Liver (tissue), 10 donors: ENCODE measurements at places on chromosomes 11 and 22. TPM values are rescaled to one million over a fixed set of nuclear protein-coding genes. Genes with fewer than 3 reads are reported as not detected.

TMEM223 gene
- total RNA-seq, result 11.8 TPM

CST6 gene
- total RNA-seq, result not detected

NAALAD2 gene
- 3.3 TPM for total RNA-seq

GRCh38 chr11:120869516-120870011 is 154.3 kb upstream of the TBCEL start:
- no peak for DNase-seq
- no peaks in the 10 kb centered on the region for H3K36me3 ChIP-seq
- no peaks in the 10 kb centered on the region for H3K4me1 ChIP-seq
- no peak overlapping the region for H3K4me3 ChIP-seq
- H3K27ac ChIP-seq, result no peak overlapping the region

DNA sequence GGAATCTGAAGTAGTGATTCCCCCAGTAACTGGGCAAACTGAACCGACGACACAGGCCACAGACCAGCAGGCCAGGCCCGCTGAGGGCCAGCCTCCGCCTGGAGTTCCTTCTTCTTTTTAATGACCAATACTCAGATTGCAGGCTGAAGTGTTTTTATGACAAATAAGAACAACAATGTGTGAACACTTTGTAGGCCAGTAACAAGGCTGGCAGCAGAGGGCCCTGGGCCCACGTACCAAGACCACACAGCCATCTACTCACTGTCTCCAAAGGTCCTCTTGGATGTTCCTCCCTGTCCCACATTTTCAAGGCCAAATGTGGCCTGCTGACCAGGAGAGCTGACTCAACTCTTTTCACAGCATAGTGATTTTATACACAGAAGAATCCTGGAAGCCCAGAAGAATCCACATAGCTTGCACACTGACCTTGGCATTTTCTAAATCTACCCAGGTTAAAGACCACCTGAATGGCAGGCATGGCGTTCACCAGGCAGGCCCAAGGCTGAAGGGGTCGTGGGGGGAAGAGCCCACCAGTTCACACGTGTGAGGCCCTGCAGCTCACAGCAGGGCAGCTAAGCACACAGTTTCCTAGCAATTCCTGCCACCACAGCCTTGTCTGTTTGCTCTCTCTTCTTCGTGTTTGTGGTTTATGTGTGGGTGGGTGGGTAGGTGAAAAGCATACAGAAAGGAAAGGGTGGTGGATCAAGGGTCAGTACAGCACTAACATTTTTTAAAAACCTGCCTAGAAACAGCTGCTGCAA is 13.3 kb downstream of the SMCO4 start:
- DNase-seq, result no peak
- H3K36me3 ChIP-seq, result no peaks in the 10 kb centered on the region
- no peaks in the 10 kb centered on the region for H3K27me3 ChIP-seq
- peaks cover 62% of the 10 kb centered on the region for H3K4me1 ChIP-seq
- H3K4me3 ChIP-seq, result no peak overlapping the region

- DNase-seq, result no peak
- H3K27me3 ChIP-seq, result peaks cover 2% of the 10 kb centered on the region
- no peaks in the 10 kb centered on the region for H3K4me1 ChIP-seq
- no peak overlapping the region for H3K27ac ChIP-seq
These were observed 81.0 kb upstream of the ZBED5 start for GRCh38 chr11:10938650-10939387.

DNA sequence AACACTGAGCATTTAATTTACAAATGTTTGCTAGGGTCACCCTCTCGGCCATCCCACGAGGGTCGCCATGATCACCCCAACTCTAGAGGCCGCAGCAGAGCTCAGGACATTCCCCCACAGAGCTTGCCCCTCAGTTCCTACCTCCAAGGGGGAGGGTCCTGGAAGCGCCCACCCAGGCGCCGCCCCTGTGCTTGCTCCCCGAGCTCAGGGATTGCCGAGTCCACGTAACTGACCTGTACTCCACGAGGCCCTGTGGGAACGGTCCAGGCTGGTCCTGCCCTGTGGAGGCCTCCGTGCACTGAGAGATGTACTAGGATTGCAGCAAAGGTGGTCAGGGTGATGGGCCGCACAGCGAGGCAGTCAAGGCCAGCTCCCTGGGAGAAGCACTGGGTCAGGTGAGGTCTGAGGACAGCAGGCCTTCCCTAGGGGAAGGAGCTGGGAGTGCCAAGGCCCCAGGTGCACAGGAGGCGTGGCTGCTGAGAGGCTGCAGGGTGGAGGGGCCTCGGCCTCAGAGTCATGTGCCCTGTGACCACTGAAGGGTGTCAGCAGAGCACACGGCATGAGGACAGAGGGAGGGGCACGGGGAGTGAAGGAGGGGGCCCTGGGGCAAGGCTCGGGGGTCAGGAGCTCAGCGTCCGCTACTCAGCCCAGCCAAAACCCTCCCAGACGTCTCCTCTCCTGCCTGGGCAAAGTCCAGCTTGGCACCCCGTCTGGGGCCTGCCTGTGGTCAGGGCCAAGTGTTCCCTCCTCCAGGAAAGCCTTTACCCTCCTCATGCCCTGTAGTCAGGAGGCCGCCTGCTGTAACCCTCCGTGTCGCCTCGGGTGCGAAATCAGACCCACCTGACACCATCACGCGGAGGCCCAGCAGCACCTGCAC is 2.4 kb upstream of the MIOX start:
- H3K36me3 ChIP-seq, result no peaks in the 10 kb centered on the region
- no peak for DNase-seq
- peaks cover 10% of the 10 kb centered on the region for H3K4me1 ChIP-seq
- no peak overlapping the region for H3K27ac ChIP-seq

ANKK1 gene
- 0.08 TPM for total RNA-seq

- H3K4me3 ChIP-seq, result no peak overlapping the region
- peaks cover 18% of the 10 kb centered on the region for H3K36me3 ChIP-seq
- DNase-seq, result peak; percentile 44
- peaks cover 2% of the 10 kb centered on the region for H3K4me1 ChIP-seq
- no peaks in the 10 kb centered on the region for H3K27me3 ChIP-seq
- no peak overlapping the region for H3K27ac ChIP-seq
These were observed 16.5 kb upstream of the OR5B21 start for GRCh38 chr11:58524232-58525036.

GRCh38 chr11:74203966-74204365 is 32.9 kb downstream of the PPME1 start:
- H3K27me3 ChIP-seq, result no peaks in the 10 kb centered on the region
- no peaks in the 10 kb centered on the region for H3K4me1 ChIP-seq
- no peak overlapping the region for H3K27ac ChIP-seq
- H3K4me3 ChIP-seq, result no peak overlapping the region
- no peak for DNase-seq

DNA sequence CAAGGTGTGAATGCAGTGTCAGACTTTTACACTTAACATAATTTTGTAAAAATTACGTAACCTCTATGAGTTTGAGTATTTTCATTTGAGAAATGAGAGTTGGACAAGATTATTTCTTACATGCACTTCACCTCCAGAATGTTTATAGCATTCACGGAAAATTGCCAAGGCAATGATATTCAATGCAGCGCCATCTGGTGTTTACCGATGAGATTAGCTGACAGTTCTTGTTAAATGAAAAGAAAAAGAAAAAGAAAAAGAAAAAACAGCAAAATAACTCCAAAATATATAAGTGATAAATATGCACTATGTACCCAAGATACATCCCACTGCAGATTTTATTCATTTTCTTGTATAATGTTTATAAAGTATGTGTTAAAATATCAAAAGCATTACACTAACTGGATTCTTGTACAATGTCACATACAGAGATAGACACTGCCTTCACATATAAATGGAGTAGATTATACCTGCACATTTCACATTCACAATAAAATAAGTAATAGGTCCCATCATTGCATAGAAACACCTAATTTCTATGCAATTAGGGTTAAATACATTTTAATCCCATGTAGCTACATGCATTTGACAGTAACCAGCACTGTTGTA is 976.3 kb upstream of the FAT3 start:
- H3K4me1 ChIP-seq, result no peaks in the 10 kb centered on the region
- peaks cover 3% of the 10 kb centered on the region for H3K27me3 ChIP-seq
- H3K36me3 ChIP-seq, result no peaks in the 10 kb centered on the region
- no peak overlapping the region for H3K4me3 ChIP-seq

DNA sequence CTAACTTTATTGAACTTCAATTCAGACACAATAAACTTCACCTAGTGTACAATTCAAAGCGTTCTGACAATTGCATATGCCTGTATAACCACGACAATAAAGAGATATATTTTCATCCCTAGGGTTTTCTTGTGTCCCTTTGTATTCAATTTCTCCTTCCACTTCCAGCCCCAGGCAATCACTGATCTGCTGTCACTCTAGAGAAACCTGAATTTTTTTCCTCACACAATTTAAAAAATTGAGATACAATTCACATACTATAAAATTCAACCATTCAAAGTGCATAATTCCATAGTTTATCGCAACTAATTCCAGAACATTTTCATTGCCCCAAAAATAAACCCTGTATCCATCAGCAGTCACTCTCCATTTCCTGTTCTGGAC is 116.6 kb downstream of the MRTFA start:
- no peaks in the 10 kb centered on the region for H3K36me3 ChIP-seq
- DNase-seq, result no peak
- no peaks in the 10 kb centered on the region for H3K27me3 ChIP-seq
- no peak overlapping the region for H3K4me3 ChIP-seq
- no peak overlapping the region for H3K27ac ChIP-seq

OR2AG2 gene
- not detected for total RNA-seq

DNA sequence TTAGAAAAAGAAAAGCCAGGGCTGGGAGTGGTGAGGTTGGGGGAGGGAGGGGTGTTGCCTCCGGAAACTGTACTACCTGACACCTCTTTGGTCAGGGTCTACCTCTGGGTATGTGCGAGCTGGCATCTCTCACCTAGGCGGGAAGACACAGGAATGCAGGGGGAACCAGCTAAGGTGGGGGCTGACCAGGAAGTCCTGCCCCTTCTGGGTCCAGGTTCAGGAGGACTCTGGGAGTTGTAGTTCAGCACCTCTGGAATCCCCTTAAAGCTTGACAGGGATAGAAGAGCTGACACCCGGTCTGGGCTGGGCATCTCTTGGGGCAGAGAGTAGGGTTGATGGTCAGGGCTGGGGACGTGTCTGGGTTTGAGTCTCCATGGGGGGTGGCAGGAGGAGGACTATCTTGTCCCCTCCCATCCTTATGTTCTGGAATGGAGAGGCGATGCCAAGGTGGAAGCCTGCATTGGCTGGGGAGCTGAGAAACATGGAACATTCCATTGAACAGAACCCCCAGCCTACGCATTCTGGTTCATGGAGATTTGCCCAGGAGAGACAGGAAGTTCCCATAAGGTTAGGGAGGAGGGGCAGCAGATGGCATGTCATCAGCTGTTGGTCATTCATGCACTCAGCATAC is 2.1 kb upstream of the KIAA1671 start:
- no peak overlapping the region for H3K4me3 ChIP-seq
- H3K4me1 ChIP-seq, result peaks cover 33% of the 10 kb centered on the region

PRRG4 gene
- 12.0 TPM for total RNA-seq

GRCh38 chr11:87300640-87301380 is 263.1 kb downstream of the TMEM135 start:
- no peaks in the 10 kb centered on the region for H3K36me3 ChIP-seq
- no peak overlapping the region for H3K4me3 ChIP-seq
- no peak overlapping the region for H3K27ac ChIP-seq
- DNase-seq, result no peak
- no peaks in the 10 kb centered on the region for H3K4me1 ChIP-seq
- H3K27me3 ChIP-seq, result no peaks in the 10 kb centered on the region

GRCh38 chr22:23068832-23069385 is 1.4 kb upstream of the GNAZ start:
- H3K27ac ChIP-seq, result no peak overlapping the region
- H3K4me3 ChIP-seq, result no peak overlapping the region
- H3K27me3 ChIP-seq, result no peaks in the 10 kb centered on the region
- no peaks in the 10 kb centered on the region for H3K36me3 ChIP-seq
- H3K4me1 ChIP-seq, result no peaks in the 10 kb centered on the region

GRCh38 chr11:116409238-116409637 is 363.5 kb downstream of the BUD13 start:
- H3K27ac ChIP-seq, result no peak overlapping the region
- no peak for DNase-seq
- no peak overlapping the region for H3K4me3 ChIP-seq
- H3K4me1 ChIP-seq, result peaks cover 2% of the 10 kb centered on the region

DNA sequence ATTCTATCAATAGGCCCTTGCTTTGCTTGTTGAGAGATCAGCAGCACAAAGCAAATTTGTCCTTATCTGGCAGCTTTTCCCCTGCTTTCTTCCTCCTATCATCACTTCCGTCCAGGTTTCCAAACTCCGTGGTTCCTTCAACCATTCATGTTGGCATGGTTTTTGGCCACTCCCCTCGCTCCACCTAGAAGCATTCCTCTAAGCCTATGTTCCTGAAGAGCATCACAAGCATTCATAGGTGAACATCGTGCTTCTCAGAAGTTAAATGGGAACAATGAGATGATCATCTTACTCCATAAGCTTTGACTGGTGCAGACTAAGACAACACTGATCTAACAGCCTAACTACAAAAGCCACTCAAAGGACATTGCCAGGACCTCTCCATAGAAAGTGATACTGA is 86.3 kb downstream of the ETS1 start:
- peak overlapping the region; percentile 24 for H3K27ac ChIP-seq
- DNase-seq, result no peak
- H3K4me3 ChIP-seq, result no peak overlapping the region

GRCh38 chr22:20982563-20982882 is 426 bp downstream of the LZTR1 start:
- peak overlapping the region; percentile 91 for H3K4me3 ChIP-seq
- peak overlapping the region; percentile 88 for H3K27ac ChIP-seq
- peaks cover 2% of the 10 kb centered on the region for H3K36me3 ChIP-seq
- no peaks in the 10 kb centered on the region for H3K27me3 ChIP-seq
- DNase-seq, result peak; percentile 43

CYTH4 gene
- total RNA-seq, result 9.9 TPM

DNA sequence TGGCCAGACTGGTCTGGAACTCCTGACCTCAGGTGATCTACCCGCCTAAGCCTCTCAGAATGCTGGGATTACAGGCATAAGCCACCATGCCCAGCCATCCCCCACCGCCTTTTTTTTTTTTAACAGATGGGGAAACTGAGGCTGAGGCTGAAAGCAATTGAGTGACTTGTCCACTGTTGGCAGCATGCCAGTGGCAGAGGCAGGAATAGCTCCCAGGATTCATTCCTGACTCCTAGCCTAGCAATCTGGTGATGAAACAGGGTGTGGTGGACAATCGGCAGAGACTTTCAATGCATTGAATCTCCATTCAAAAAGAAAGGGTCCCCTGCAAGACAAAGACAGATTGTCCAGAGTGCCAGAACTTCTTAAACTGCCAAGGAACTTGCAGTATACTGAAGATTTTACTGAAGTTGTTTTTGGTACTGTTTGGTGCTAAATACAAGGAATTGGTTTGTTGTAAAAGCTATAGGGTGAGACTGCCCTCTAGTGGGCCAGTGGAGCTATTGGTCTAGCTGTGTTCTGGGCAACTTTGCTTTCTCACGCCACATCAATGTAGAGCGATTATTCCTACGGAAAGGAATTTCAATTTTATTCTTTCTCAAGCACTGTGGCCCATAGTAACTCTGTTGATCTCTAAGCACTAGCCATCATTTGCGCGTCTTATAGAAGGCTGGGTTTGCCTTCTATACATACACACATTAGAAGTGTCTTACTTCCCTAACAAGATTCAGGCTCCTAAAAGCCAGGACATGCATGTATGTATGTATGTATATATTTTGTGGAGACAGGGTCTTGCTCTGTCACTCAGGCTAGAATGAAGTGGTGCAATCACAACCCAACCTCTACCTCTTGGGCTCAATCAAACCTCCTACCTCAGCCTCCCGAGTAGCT is 21.0 kb downstream of the C22orf31 start:
- H3K4me3 ChIP-seq, result no peak overlapping the region
- peak; percentile 62 for DNase-seq
- no peaks in the 10 kb centered on the region for H3K36me3 ChIP-seq
- H3K27me3 ChIP-seq, result no peaks in the 10 kb centered on the region
- H3K4me1 ChIP-seq, result peaks cover 17% of the 10 kb centered on the region

GRCh38 chr11:117418737-117419481 is 91.3 kb downstream of the CEP164 start:
- no peak overlapping the region for H3K4me3 ChIP-seq
- no peaks in the 10 kb centered on the region for H3K27me3 ChIP-seq
- no peaks in the 10 kb centered on the region for H3K4me1 ChIP-seq
- no peaks in the 10 kb centered on the region for H3K36me3 ChIP-seq
- no peak overlapping the region for H3K27ac ChIP-seq
- no peak for DNase-seq

TRIM48 gene
- total RNA-seq, result not detected
